ENCODE measurements at places on chromosomes 12 and 14. TPM values are rescaled to one million over a fixed set of nuclear protein-coding genes. Genes with fewer than 3 reads are reported as not detected.
A peak's percentile ranks its signal among the peaks of the same experiment; 100 is the strongest.

DNA sequence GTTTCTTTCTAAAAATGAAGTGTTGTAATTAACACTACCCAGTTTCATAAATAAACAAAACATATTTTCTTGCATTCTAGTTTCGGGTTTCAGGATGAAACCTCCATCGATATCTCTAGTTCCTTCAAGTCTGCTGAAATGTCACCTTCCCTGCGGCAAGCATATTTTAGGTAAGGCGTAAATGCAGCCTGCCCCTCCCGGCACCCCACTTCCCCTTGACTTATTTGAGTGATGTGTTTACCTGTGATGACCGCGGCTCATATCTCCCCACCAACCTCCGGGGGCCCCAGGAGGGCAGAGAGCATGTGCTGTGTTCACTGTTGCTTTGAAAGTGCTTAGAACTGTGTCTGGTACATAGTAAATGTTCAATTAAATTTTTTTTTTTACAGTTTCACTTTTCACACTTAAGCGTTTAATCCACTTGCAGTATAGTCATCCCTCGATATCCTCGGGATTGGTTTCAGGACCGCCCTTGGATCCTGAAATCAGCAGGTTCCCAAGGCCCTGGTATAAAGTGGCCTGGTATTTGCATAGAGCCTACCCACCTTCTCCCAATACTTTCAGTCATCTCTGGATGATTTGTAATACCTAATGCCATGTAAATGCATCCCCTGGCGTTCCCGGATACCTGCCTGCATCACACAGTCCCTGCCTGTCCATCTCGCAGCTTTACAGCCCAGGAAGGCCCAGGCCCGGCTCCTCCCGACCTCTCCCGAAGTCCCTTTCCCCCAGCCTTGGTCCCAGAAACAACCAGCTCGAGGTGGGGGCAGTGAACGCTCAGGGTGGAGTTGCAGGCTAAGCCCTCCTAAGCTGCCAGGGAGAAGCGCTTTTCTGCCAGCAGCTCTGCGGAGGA lies 40.2 kb upstream of the FBRSL1 start:
- no peak for DNase-seq
- H3K4me1 ChIP-seq, result peaks cover 16% of the 10 kb centered on the region
- no peak overlapping the region for H3K27ac ChIP-seq
- no peak overlapping the region for H3K4me3 ChIP-seq

Gene OLR1
- not detected for total RNA-seq

DNA sequence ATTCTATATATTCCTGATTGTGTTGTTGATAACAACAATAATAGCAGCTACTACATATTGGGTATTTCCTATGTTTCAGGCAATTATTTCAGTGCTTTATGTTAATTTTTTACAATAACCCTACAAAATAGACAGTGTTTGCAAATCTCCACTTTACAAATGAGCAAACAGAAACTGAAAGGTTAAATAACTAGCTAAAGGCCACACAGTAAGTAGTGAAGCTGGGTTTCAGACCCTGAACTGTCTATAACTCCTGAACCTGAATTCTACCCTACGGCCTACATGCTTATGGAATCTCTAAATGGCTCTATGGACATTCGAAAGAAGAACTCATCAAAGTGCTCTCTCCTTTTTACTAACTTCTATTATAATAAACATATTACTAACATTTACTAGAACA lies 19.7 kb upstream of the NUDT4 start:
- peaks cover 3% of the 10 kb centered on the region for H3K4me1 ChIP-seq
- no peak overlapping the region for H3K4me3 ChIP-seq
- H3K27ac ChIP-seq, result no peak overlapping the region
- H3K36me3 ChIP-seq, result no peaks in the 10 kb centered on the region
- DNase-seq, result no peak
- no peaks in the 10 kb centered on the region for H3K27me3 ChIP-seq

Gene GALNT16
- total RNA-seq, result not detected

GRCh38 chr14:36915081-36915480 lies 253.4 kb downstream of the PAX9 start:
- no peaks in the 10 kb centered on the region for H3K27me3 ChIP-seq
- H3K27ac ChIP-seq, result no peak overlapping the region
- no peaks in the 10 kb centered on the region for H3K36me3 ChIP-seq
- no peak overlapping the region for H3K4me3 ChIP-seq
- no peaks in the 10 kb centered on the region for H3K4me1 ChIP-seq
- DNase-seq, result no peak

DNA sequence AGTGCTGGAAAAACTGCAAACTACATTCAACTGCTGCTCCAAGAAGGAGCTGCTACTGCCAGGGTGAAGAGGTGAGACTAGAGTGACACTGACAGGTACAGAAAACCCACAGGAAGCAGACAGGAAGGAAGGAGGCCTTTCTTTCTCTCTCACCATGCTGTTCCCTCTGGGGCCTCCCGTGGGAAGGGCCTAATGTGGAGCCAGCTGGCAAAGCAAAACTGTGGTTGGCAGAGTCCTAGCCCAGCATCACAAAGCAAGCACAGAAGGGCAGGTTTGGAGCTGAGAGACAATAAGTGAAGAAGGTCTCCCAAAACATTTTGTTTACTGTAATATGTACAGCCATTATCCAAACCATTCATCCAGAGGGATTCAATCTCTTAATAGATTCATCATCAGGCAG lies 122.5 kb upstream of the MAX start:
- peaks cover 6% of the 10 kb centered on the region for H3K36me3 ChIP-seq
- DNase-seq, result no peak
- H3K4me3 ChIP-seq, result no peak overlapping the region
- peaks cover 51% of the 10 kb centered on the region for H3K4me1 ChIP-seq
- peak overlapping the region; percentile 9 for H3K27ac ChIP-seq
